ENCODE measurements at places on chromosomes 11 and 22.
A peak's percentile ranks its signal among the peaks of the same experiment; 100 is the strongest.

- no peak for DNase-seq
Measured at GRCh38 chr22:37016134-37016910, 2.9 kb downstream of the TST start.

- DNase-seq, result no peak
Measured at GRCh38 chr11:130808541-130808940, 107.7 kb downstream of the SNX19 start.

GRCh38 chr11:119509969-119510401 lies 87.0 kb upstream of the THY1 start:
- peak; percentile 58 for DNase-seq

- DNase-seq, result no peak
Measured at GRCh38 chr11:15217416-15217815, 102.7 kb downstream of the INSC start.

DNA sequence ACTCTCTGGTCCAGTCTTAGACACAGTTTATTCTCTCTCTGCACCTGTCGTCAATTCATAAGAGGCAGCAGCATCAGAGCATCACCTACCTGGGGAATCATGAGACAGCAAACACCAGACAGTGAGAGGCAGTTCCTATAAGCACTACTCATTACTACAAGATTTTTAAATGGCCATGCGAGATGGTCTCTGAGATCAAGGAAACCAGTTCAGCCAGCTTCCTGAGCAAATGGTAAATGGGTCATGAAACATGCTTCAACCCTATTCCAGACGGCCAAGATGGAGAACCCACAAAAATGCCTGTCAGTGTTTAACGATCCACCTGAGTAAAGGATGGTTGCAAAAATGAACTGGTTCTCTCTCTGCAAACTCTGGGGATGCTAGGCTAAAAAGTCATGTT lies 52.9 kb downstream of the SYTL2 start:
- DNase-seq, result no peak

- no peak for DNase-seq
Measured at GRCh38 chr22:37809672-37810333, 2.1 kb downstream of the GCAT start.

DNA sequence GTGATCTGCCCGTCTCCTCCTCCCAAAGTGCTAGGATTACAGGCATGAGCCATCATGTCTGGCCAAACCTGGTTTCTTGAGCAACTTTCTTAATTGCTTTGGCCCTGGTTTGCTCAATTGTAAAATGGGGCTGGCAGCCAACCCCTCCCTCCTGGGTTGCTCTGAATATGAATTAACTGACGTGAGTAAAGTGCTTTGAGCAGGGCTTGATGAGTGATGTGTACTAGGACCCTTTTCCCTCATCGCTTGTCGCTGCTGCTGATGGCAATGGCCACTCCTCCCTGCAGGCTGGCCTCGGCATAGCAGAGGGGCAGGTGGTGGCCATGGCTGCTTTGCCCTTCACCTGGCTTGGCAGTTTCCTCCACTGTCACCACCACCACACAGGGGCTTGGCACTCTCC lies 41.5 kb downstream of the RNF141 start:
- DNase-seq, result no peak

DNA sequence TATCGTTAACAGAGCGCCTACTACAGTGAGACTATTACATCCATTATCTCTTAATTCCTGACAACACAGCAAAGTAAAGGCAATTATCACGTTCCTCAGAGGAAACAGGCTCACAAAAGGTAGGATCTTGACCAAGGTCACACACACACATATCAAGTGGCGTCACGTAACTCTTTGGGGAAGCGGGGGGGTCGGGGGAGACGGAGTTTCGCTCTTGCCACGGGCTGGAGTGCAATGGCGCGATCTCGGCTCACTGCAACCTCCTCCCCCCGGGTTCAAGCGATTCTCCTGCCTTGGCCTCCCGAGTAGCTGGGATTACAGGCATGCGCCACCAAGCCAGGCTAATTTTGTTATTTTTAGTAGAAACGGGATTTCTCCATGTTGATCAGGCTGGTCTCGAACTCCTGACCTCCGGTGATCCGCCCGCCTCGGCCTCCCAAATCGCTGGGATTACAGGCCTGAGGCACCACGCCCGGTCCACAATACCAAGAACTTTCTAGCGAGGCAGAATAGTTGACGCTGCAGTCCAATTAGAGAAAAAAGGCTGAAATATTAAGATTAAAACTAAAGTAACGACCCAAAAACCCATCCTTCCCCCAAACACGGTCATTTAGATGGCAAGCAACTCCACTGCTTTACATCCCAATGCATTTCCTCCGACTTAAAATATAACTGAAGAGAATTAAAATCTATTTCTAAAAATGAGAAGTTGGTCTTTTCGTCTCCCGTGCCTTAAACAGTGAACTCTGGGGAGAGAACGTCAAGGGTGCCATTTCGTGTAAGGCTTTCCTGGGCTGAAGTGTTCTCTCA lies 1.2 kb downstream of the DDX17 start:
- peak; percentile 67 for DNase-seq

GRCh38 chr11:113435190-113435968 lies 39.8 kb downstream of the DRD2 start:
- no peak for DNase-seq

GRCh38 chr22:38724926-38725571 lies 19.3 kb downstream of the GTPBP1 start:
- DNase-seq, result peak; percentile 36

- no peak for DNase-seq
Measured at GRCh38 chr22:21855676-21856075, 11.8 kb downstream of the MAPK1 start.

DNA sequence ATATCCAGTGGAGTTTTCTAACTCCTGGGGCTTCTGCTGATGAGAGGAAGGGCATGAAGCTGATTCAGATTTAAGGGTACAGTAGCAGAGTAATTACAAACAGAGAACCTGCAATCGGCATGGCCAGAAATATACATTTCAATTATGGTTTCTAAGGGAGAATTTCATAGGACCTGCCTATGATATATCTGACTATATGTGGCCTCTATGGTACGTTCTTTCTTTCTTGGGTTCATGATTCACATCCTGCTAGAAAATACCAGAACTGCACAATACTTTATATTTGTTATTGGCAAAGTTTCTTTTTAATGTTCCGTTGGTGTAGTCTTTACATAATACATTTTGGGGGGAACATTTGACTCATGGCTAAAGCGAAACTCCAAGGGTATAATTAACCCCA lies 63.1 kb upstream of the TTC12 start:
- no peak for DNase-seq

GRCh38 chr22:38317122-38317994 lies at the start of gene CSNK1E:
Gene CSNK1E, minus strand, starts transcription at chr22:38317433. Its CDS starts 3,276 bp downstream, at chr22:38314157.
- peak; percentile 63 for DNase-seq

DNA sequence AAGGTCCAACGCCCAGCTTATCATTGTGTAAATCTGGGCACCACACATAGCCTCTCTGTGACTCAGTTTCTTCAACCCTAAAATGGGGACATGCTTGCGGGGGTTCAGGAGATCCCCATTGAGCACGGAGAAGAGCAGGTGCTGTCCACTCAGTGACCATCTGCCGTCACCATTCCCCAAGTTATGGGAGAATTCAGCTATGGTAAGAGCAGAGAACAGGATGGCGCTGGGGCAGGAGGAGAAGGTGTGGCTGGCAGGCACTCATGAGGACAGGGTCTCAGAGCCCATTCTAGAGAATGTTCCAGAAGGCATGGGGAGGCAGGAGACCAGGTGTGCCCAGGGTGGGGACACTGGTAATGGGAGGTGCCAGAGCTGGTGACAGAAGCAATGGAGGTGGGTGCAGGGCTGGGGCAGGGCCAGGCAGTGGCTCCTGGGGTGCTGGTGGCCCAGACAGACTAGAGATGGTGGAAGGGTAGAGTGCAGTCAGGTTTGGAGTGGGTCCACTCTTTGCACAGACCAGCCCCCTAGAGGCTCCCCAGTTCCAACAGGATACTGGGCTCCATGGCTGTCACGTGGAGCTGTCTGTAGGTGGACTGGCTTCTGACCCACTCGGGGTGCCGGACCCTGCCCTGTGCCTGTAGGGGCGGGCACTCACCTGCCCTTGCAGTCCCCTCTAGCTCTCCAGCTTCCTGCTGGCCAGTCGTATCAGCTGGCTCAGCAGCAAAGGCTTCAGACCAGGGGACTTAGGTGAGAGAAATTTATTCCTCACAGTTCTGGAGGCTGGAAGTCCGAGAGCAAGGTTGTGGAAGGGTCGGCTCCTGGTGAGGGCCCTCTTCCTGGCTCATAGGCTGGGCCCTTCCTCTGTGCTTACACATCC lies 84.7 kb downstream of the CDKN1C start:
- DNase-seq, result no peak

- DNase-seq, result no peak
Measured at GRCh38 chr11:1303973-1304372, 5.5 kb downstream of the TOLLIP start.

GRCh38 chr22:47121791-47122190 lies 359.3 kb downstream of the TBC1D22A start:
- no peak for DNase-seq

DNA sequence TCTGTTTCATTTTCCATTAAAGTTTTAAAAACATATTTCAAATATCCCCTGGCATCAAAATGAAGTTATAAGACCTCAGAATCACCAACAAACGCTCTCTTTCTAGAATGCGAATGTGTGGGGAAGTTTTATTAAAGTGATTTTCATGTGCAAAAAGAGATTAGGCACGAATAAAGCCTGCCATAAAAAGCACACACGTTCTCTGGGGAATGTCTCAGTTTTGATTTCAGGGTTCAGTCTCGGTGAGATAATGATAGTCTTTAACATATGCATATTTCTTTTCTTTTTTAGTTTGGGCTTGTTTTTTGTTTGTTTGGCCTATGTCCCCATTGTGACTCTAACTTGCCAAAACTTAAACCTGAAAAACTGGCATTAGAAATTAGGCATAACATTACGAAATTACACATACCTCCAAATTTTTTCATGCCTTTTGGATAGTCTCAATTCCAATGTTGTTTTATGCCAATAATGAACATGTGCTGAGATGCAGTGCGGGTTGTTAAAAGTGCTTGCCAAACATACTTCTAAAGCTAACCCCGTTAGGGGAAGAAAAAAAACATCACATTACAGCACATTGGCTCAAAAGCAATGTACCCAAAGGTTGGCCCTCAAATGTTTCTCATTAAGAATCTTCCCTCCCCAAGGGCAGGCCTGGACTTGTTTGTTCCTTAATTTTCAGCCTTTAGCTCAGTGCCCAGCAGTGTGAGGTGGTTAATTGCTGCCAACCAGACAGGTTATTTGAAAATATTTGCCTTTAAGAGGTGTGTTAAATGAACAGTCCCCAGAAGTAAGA lies 33.2 kb upstream of the FBLN1 start:
- DNase-seq, result no peak

DNA sequence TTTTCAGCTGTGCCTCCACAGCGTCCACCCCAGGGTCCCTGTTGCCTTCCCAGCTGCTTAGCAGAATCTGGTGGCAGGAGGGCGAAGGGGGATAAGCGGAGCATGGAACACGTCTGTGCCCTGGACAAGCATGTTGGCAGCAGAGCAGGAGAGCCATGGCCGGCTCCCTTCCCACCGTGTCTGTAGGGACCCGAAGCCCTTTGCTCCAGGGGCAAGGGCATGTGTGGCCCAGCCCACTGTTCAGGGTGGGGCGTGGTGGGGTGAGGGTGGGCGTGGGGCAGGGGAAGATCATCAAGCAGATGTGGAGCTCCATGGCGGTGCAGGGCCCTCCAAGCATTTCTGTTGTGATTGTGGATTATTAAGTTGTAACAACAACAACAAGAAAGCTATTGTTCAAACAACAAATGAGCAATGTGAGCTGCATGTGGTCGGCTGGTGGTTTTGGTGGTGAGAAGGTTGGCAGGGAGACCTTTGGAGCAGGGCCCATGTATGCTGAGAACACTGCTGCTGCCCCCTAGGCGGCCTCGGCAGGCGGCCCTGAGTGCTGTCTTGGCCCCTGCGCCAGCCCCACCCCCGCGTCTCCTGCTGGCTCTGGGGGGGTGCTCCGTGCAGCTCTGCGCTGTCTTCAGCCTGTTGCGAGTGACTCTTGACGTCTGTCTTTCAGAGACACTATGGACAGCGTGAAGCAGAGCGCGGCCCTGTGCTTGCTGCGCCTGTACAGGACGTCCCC lies 50.9 kb downstream of the AP2A2 start:
- no peak for DNase-seq

DNA sequence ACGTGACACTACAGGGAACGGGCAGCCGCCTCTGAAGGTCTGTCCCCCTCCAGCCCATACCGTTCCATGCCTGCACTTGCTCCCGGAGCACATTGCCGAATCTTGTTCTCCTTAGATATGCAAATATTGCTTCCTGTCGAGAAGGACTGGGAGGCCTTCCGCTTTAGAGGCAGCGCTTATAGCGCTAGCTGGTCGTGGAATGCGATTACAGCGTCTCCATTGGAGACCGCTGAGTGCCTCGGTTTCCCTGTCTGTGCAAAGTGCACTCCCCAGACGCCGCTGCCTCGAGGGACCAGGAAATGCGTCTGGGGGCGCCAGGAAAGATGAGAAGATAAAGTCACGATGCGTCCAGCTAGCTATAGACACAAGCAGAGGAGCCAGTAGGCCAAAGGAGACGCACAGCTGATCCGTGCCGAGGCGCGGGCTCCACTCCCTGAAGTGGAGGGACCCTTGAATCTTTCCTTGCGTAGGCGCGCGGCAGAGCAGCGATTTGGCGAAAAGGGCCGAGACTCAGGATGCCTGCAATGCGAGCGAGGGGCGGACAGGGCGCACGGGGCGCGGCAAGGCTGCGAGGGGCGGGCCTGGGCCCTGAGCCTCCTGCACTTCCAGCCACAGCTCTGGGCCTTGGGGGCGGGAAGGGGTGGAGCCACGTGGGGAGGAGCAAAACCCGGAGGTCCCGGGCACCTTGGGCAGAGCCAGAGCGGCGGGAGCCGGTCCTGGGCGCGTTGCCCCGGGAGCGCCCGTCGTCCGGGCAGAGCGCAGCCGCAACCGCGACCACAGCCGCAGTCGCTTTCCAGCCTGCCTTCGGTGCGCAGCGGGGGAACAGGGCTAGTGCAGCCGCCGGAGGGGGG lies at the start of gene RASSF10:
Gene RASSF10 (plus strand): TSS at position 692 of the 851 bp plus-strand sequence. CDS start 261 bp downstream, outside the sequence.
- peak; percentile 18 for DNase-seq

GRCh38 chr11:128513915-128514681 lies 73.3 kb downstream of the ETS1 start:
- DNase-seq, result peak; percentile 20

DNA sequence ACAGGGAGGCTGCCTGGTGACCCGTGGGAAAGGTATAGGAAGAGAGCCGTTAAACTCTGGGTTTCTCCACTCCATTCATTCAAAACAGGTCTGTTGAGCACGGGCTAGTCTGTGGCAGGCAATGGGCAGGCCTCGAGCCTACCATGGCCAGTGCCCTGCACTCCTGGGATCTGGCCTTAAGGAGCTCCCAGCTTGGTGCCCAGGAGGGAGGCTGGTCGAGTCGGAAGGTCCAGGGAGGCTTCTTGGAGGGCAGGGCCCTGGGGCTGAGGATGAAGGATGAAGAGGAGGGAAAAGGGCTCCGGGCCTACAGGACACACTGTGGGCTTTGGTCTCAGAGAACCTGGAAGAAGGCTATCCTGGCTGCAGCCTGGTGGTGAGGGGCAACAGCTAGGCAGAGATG lies 41.9 kb upstream of the MN1 start:
- no peak for DNase-seq

DNA sequence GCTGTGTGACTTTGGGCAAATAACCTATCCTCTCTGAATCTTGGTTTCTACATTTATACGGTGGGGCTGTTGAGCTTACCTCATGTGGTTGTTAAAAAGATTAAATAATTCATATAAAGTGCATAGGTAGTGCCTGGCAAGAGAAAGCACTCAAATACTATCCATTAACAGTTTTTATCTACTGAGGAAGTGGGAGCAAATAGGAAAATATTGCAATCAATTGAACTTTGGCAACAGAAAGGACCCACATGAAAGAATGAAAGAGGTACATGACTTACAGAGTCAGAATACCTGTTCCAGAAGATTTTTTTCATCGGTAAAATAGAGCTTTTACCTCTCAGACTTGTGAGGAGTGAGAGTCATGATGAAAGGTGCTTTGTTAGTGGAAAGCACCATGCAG lies 6.3 kb upstream of the PPP2R1B start:
- no peak for DNase-seq

Data from activated CD4-positive, alpha-beta T cell treated with anti-CD3 and anti-CD28 coated beads, Interleukin-2, amount 50 U/mL, for 16 hours (primary cell).